ENCODE measurements at places on chromosomes 6 and 20.

GRCh38 chr6:136178749-136179148 lies 71.4 kb downstream of the MTFR2 start:
- DNase-seq: no peak

DNA sequence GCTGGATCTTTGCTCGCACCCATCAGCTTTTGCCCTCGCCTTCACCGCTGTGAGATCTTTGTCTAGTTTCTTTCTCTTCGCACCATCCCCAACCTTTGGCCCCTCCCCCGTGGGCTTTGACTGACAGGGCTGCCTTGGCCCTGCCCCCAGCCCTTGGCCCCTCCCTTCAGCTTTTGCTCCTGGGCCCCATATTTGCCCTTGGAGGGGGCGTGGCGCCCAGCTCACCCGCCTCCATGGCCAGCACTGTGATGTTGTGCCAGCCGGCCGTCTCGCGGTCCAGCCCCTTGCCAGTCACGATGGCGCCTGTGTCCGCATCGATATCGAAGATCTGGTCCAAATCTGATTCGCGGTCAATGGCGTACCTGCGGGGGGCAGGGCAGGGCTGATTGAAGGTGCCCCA lies 81.1 kb downstream of the CD40 start:
- DNase-seq: no peak

- no peak for DNase-seq
These were observed 7.2 kb downstream of the TGM2 start for GRCh38 chr20:38157635-38158495.

DNA sequence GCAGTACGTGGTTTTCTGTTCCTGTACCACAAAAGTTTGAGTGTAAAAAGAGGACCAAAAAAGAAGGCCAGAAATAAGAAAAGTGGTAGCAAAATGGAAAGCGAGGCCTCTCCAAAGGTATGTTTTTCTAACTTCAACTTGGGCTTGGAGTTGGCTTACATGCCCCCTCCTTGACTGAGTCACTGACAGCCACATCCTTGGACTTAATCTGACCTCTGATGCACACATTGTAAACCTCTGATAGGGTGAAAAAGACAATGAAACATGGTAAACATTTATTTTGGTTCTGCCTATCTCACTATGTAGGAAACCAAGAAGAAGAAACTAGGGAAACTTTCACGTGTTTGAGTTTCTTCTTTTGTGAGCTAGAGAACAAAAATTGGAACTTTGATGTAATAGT lies 503.2 kb upstream of the ID4 start:
- no peak for DNase-seq

DNA sequence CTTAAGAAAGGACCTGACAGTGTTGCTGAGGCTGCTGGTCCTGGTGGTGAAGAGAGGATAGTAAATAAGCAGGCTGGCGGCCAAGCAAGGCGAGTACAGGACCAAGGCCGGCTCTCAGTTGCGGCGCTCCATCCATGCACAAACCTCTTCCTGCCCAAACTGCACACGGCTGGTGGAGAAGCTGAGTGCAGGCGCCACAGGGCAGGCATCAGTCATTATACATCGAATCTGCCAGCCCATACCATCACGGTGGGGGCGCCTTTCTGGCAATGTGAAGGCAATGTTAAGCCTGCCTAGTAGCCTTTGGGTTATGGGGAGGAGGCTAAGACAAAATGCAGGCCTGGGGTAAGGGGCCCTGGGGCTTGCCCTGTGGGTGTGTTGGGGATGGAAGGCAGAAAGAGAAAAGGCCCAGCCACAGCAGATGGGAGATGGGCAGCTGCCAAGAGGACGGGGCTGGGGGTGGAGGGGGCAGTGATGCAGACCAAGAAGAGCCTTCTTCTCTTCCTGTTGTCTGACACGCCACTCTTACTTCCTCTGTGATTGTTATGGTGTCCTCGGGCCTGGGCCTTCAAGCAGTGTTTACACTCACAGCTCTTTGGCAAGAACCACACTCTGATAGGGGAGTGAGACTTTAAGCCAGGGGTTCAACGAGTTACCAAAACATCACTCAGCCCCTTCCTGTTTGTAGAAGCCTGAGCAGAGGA lies 20.3 kb upstream of the KCNK16 start:
- DNase-seq: no peak

DNA sequence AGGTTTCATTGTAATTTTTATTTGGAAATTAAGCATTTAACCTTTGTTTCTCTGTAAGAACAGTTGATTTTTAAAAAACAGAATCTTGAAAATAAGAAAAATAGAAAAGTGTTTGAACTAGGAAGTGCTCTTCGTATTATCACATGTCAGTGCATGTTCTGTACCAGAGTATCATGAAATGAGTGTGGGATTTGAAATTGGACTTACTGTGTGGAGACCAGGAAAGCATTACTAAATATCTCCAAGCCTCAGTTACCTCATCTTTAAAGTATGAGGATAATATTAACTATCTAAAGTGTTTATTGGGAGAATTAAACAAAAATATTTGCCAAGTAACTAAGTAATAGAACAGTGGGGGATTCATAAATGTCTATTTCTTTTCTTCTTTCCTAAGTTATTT lies 156.9 kb upstream of the FLRT3 start:
- no peak for DNase-seq

DNA sequence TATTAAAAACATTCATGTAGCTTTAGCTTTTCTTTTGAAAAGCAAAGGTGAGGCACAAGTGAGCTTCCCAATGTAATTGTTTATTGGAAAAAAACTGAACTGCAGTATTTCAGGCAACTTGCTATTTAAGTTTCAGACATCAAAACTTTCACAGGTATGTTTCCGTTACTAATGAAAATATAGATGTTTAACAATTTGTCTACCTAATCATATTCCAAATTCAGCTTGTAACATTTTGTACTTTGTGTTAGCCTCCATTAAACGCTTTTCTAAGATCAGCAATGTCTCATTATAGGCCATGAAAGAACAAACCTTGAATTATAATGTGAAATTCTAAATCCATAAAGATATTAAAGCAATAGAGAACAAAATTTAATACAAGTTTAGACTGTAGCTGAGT lies 69.5 kb downstream of the AHI1 start:
- no peak for DNase-seq

GRCh38 chr6:87088076-87088475 lies 6.8 kb downstream of the CGA start:
- DNase-seq: no peak

- DNase-seq: peak; percentile 21
These were observed 91.8 kb upstream of the NHSL1 start for GRCh38 chr6:138590796-138591709.

- no peak for DNase-seq
These were observed 587.5 kb downstream of the CBLN4 start for GRCh38 chr20:55417836-55418235.

GRCh38 chr20:35891375-35891774 lies 62.9 kb downstream of the SCAND1 start:
- no peak for DNase-seq

DNA sequence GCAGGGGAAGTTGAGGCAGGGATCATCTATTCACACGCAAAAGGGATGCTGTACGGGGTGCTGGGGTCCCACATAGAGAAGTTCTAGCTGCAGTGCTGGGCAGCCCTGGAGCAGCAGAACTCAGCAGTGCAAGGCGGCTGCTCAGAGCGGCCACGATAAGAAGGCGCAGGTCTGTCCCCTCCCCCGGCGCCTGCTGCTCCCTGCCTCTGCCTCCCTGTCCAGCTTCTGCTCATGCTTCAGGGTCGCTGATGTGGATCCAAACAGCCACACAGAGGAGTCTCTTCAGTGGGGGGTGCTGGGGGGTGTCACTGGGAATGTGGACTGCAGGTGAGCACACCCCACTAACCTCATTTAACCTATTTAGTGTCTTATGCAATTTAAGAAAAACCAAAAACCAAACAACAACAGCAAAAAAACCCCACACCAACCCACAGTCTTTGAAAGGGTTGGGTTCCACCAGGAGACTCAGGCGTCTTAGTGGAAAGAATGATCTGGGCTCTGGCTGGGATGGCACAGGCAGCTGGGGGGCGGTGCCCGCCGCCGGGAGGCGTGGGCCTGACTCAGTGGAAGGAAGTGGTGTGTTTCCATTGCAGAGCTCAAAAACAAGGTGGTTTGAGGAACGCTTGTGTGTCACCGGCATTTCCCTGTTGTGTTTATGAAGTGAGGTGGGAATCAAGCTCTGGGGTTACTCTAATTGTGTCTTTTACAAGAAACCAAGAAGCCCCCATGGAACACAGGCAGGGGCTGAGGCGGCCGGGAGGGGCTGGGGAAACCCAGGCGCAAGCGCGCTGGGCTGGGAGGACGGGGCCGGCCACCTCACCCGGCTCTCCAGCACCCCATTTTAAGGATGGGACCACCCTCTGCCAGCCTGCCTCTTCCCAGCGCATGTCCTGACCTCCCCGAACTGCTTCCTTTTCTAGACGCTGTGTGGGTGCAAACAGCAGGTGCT lies 55.1 kb downstream of the IRF4 start:
- peak; percentile 84 for DNase-seq

DNA sequence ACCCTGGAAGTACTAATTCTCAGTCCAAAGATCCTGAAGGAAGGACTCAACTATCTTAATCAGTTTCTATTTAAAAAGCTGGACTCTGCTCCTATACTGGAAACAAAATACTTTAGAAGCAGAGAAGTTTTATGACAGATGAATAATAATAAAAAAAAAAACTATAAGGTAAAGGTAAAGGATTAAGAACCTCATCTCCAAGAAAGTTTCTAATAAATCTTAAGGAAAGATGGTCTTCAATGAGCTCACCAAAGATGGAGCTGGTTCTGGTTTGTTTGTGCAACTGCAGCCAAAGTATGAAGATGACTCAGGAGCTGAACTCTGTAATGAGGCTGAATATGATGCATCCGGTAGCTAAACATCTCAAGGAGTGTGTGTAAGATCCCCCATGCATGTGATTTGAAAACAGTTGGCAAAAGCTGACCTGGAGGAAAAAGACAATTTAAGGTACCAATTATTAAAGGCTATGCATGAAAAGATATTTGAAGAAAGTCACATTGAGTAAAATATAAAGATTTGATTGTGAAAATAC lies 25.2 kb downstream of the MED23 start:
- DNase-seq: no peak

- no peak for DNase-seq
These were observed 66.5 kb downstream of the CTNNBL1 start for GRCh38 chr20:37760322-37760721.

GRCh38 chr6:42970871-42971612 lies 7.9 kb downstream of the PEX6 start:
- no peak for DNase-seq
